ENCODE measurements at places on chromosomes 11 and 22.

GRCh38 chr11:64349025-64349387, 9.0 kb downstream of the CCDC88B start:
- DNase-seq: no peak

GRCh38 chr11:68303083-68303482, 9.3 kb upstream of the LRP5 start:
- DNase-seq: no peak

- no peak for DNase-seq
These were observed 28.3 kb downstream of the OSBPL5 start for GRCh38 chr11:3136546-3137455.

DNA sequence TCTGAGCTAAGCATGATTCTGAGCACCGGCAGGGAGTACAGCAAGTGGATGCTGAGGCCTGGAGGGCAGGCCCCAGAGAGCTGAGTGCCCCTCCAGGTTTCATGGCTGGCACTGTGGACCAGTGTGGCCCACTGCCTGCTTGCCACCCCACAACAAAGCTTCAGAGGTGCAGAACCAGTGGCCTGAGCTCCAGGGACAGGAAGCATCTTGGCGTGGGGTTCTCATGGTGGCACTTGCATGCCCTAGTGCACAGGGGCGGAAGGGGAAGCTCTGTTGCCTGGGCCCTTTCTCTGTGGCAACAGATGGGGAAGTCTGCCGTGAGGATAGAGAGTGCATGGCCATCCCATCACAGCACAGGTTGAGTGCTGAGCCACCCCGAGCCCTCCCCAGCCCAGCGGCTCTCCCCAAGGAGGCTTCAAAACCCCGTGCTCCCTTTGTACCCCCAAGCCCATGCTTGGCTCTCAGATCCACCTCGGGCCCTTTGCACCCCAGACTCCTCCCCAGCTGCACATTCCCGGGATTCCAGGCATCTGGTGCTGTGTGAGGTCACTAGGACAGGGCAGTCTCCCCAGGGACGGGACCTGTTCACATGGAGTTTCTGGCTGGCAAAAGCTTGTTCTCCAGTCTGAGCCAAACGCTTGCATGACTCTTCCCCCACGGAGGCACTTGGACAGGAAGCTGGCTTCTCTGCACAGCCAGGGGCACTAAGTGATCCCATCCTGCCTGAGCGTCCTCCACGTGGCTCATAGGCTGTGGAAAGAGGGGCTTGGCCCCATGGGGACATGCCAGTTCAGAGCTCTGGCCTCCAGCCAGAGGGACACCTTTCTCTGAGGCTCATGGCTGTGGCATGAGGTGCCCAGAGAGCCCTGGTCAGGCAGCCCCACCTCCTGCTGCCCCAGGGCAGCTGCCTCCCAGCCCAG, 4.2 kb downstream of the SLC25A1 start:
- DNase-seq: peak; percentile 71

- no peak for DNase-seq
These were observed 575.9 kb upstream of the ANO3 start for GRCh38 chr11:25755918-25756584.

Measured in T47D (cell line).